Pancreas (tissue), 10 donors: ENCODE measurements at places on chromosomes 6 and 20. TPM values are rescaled to one million over a fixed set of nuclear protein-coding genes. Genes with fewer than 3 reads are reported as not detected.
A peak's percentile ranks its signal among the peaks of the same experiment; 100 is the strongest.

The CD24 gene
- 453 TPM for total RNA-seq

- peak; percentile 68 for DNase-seq
Measured at GRCh38 chr6:113414511-113414910, 442.6 kb upstream of the MARCKS start.

GRCh38 chr20:56574531-56575142 is 41.6 kb downstream of the FAM209B start:
- DNase-seq: no peak

GRCh38 chr6:146928503-146928902 is 275.7 kb upstream of the STXBP5 start:
- DNase-seq: no peak

DNA sequence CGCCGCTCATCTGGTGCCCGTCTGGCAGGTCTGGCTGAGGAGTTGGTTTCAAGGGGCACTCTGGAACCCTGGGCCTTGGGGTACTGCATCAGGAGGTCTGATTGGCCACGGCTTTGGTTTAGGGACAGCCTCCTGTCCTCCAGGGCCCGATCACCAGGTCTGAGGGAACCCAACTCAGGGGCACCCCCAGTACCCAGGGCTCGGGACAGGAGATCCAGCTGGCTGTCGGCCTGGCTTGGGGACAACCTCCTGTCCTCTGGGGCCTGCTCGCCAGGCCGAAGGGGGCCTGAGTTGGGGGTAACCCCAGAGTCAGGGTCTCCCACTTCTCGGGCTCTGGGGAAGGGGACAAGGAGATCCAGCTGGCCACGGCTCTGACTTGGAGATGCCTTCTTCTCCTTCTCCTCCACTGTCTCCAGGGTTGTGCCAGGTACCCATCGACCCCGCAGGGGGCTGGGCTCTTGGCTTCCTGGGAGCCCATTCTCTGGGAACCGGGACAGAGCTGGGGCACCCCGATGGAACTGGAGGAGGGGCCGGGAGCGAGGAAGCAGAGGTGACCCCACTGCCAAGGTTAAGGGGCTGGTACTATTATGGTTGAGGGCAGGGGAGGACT is 2.4 kb upstream of the EIF6 start:
- no peak for DNase-seq

DNA sequence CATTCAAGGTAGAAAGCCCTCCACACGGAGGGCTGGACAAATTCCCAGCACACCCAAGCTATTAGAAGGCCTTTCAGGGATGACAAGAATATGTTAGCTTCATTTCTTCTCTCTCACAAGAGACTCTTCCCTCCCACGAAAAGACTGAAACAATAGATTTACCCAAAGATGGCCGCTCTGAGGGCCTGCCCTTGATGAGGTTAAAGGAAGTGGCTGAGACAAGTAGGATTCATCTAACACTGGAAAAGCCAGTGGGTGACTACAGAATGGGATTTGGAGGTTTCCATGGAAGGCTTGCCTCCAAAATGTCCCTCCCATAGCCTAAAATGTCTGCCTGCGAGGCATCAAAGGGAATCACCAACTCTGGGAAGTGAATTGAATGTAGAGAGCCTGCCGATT is 277.6 kb downstream of the CLIC5 start:
- DNase-seq: no peak

GRCh38 chr6:68139130-68139529 is 496.0 kb upstream of the ADGRB3 start:
- no peak for DNase-seq

DNA sequence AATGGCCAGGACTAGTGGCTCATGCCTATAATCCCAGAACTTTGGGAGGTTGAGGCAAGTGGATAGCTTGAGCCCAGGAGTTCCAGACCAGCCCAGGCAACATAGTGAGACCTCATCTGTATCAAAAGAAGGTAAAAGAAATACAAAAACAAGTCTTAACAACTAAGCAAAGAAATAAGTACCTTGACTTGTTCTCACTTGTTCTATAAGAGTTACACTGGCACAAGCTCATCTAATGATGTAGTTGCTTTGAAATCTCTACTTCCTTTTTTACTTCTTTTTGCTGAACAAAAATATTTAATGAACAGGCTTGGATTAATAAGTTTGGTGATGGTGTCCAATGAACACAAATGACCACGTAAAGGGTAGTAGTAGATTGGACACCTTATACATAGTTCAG is 72.2 kb downstream of the SGK1 start:
- DNase-seq: no peak
